ENCODE measurements at places on chromosomes 1 and 21.

GRCh38 chr21:41289431-41289830, 27.2 kb upstream of the FAM3B start:
- DNase-seq: no peak

DNA sequence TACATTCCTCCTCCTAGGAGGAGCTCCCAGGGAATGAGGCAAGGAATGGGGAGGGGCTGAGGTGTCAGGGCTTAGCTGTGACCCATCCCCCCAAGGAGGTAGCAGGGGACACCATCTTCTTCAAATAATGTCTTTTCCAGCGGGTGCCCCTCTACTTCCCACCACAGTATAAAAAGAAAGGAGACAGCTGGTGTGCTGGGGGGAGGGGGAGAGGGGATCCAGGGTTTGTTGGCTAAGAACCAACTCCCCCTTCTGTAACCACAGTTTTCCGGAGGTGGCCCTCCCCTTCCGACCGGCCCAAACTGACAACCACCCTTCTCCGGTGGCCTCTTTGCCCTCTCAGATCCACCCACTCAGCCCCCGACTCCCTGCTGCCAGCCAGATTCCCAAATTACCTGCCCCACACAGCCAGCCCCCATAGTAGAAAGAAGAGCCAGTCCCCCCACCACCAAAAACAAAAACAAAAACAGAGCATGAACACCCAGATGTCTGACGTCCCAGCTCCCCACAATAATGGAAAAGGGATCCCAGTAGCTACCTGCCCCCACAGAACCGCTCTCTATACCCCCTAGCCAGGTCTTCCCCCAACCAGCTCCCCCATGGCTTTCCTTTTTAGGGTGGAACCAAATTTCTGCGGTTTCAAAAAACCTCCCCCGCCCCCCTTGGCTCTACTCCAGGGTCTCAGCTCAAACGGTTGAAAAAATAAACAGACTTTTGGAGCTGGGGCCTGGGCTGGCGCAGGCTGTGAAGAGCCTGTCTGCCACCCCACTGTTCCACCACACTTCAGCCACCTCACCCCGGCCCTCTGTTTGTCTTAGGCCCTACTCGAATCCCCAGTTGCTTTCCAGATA, 2.1 kb downstream of the ARHGEF2 start:
- no peak for DNase-seq

GRCh38 chr1:79460773-79461436, 454.4 kb upstream of the ADGRL4 start:
- DNase-seq: no peak

GRCh38 chr1:167463080-167463479, 55.2 kb downstream of the CD247 start:
- no peak for DNase-seq

GRCh38 chr21:26800001-26800400, 45.2 kb downstream of the ADAMTS1 start:
- DNase-seq: no peak

DNA sequence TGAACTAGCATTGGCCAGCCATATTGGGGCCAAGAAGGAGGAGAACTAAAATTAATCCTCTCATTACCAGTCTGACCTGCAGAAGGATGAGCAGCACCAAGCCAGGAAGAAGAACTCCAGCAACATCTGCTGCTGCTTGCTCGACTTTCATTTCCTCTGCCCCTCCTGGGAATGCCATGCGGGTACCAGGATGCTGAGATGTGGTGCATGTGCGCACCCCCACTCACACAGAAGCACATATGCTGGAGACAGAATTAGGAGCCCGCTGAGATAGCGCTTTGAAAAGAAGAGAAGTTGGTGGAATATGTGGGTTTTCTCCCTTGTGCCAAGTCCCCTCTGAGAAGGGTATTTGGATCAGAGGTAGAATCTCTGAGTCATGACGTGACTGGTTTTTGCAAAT, 70.4 kb downstream of the PLXNA2 start:
- no peak for DNase-seq

- DNase-seq: no peak
These were observed 7.8 kb upstream of the RIPK4 start for GRCh38 chr21:41774467-41775148.

DNA sequence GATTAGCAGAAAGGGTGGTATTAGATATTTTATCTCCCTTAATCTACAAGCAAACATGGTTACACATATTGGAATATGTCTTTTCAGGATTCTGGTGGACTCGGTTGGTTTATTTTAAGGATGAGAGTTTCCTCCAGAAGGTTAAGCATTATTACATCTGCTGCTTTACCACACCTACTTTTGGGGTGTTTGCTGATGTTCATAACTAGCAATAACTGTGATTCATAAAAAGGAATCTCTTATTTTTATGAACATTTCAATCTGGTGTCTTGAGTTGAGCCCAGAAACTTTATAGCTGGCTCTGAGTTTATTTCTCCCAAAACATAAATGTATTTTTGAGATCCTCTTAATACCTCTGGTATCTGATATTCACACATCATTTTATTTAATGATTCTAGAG, 82.7 kb downstream of the LRRC8D start:
- no peak for DNase-seq

GRCh38 chr1:2327841-2328240, 63.5 kb downstream of the MORN1 start:
- no peak for DNase-seq

- no peak for DNase-seq
These were observed 92.9 kb downstream of the LTN1 start for GRCh38 chr21:28899744-28900143.

DNA sequence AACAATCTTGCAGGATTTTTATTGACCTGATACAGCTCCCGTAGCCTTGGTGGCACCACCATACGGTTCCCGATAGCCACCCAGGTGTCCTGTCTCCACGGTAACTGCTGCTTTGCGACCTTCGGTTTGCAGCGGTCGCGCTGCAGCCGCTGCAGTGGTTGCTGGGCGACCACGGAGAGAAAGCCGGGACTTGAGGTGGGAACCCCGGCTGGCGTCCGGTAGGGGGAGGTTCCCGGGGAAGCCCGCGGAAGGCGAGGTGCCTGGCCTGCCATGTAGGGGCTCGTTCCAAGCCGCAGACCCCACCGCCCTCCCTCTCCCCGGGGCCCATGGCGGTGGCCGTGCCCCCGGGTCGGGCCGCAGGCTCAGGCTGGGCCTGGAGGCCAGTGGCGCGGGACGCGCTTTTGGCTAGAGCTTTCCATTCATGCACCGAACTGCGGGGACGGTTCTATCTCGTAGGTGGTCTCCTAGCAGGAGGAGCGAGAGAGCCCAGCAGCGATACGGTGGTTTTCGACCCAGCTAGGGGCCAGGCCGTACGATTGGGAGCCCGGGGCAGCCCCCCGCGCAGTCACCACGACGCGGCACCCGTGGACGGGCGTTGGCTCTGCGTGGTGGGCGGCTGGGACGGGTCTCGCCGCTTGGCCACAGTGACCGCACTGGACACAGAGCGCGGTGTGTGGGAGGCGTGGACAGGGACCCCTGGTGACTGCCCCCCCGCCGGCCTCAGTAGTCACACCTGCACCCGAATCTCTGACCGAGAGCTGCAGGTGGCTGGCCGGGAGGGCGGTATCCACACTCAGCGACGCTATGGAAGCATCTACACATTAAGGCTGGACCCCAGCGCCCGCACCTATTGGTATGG, at the start of gene KLHDC9:
TSS of gene KLHDC9 (plus strand) at position 152 of the 859 bp plus-strand sequence. CDS start at position 327, 175 bp downstream.
- DNase-seq: peak; percentile 49

GRCh38 chr1:46496505-46496904, 6.9 kb downstream of the DMBX1 start:
- no peak for DNase-seq

DNA sequence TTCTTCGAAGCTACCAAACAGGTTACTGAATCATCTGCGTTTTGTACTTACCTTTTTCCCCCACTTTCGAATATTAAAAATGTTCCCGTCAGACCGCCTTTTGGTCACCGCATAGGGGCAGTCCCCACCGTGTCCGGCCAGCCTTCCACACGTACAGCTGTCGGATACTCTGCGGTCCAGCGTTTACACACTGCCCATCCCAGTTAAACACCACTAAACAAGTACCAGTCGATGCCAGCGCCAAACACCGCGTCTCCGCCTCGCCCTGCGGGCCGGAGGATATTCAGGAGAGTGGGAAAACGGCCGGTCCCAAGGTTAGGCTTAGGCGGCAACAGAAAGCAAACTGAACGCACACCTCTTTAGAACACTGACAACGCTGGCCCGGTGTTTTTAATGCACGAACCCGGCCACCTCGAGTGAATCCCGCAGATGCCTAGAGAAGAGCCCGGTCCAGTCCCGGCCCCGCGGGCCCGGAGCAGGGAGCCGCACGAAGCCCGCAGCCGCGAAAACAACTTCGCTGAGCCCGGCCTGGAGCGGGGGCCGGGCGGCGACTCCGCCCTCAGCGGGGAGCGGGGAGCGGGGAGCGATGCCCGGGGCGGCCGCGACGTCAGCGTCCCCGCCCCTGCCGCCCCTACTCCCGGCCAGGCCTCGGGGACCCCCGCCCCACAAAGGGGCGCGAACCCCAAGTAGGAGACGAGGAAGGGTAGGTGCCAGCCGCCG, 730 bp upstream of the PHF13 start:
- DNase-seq: no peak

GRCh38 chr1:201095581-201095980, 16.6 kb downstream of the CACNA1S start:
- DNase-seq: no peak

DNA sequence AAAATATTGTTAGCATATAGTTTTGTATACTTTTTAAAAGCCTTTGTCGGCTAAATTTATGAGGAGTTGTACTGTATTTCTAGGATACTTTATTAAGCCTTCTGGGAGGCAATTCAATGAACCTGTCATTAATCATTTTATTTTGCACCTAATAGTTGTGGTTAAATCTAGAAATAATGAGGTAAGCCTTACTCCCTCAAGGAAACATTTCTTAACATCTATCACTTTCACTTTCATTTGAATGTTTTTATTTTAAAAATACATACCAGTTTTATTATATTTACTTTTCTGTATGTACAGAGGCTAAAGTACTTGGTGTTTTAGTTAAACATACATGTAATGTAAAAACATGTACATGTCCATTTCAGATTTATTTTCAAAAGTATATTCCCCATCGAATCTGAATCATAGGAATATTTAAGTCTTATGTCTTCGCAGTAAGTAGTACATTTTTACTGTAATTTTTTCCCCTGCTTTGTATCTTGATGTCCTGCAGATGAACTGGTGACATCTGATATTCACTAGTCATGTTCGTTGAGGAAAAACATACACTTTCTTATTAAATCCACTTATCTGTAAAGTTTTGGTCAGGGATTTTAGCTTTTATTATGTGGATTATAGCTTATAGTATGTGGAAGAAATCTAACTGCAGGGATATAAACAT, 82.8 kb downstream of the DISP1 start:
- no peak for DNase-seq

DNA sequence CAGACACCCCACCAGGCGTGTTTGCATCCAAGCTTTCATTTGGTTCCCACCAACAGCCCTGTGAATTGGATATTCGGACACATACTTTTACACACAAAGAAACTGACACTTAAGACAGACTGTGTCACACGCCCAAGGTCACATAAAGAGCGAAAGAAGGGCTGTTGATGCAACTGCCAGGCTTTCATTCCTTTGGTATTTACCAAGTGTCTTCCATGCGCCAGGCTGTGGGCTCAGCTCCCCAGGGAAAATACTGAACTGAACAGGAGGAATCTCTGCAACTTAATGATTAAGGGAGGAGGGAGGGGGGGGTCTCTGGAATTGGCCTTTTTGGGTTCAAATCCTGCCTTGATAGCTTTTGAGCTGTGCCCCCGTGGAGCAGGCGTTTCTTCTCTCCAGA, 122.8 kb downstream of the ACTL8 start:
- no peak for DNase-seq

DNA sequence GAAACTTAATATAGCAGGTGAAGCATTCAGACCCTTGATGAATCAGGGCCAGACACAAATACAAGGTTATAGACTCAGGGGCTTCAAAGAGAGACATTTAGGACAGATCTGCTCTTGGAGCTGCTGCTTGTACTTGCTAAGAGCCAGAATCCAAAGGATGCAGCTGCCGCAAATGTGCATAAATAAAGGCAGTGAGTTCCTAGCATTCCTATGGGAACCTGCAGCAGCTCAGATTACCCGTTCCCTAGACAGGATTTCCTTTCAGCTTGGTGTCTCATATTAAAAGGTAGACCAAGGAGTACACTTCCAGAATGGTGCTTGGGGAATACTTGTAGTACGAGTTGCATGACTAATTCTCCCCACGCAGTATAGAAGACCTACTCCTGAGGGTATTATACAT, 9.7 kb upstream of the LRRC53 start:
- DNase-seq: no peak

- no peak for DNase-seq
These were observed 1.0 kb upstream of the FOXO6 start for GRCh38 chr1:41360074-41360785.

DNA sequence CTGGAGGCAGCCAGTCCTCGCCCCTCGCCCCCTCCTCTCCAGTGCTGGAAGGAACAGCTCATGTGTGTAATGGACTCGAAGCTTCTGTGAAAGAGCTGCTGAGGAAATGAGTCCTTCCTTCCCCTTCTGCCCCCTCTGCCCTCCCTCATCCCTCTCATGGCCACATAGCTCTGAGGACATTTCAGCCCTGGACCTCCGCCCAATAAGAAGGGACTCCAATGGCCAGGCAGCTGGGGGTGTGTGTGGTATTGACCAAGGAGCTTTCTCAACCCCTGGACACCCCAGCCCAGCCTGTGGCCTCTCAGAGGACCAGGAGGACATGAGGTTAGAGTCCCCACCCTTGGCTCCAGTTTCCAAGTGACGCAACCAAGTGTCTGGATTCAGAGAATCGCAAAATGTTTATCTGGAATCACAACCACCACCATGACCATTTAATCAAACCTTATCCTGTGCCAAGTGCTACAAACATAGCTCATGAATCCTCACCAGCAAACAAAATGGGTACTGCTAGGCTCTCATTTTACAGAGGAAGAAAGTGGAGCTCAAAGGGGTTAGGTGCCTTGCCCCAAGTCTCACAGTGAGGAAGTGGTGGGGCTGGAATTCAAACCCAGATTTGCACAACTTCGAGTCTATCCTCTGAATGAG, 47.8 kb upstream of the ECE1 start:
- no peak for DNase-seq

GRCh38 chr1:160104486-160104885, 6.1 kb upstream of the IGSF8 start:
- no peak for DNase-seq

- no peak for DNase-seq
These were observed 15.4 kb upstream of the ZDHHC18 start for GRCh38 chr1:26811057-26811456.

DNA sequence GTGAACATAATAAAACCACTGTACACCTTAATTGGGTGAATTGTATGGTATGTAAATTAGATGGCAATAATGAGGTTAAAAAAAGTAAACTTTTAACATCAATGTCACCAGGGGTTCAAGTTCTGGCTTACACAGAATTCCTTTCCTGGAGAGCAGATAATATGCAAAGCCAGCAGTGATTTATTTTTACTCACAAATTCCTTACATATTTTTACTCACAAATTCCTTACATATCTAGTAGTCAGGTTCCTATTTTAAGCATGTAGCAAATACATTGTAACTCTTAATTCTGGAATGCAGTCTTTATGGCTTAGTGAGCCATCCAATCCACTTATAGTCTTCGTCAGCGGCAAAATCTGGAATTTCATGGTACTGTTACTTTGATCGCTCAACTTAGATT, 1.3 kb upstream of the UBE4B start:
- no peak for DNase-seq

GRCh38 chr1:63888984-63889383, 115.2 kb downstream of the ROR1 start:
- DNase-seq: no peak
